Stimulated activated CD4-positive, alpha-beta T cell treated with anti-CD3 and anti-CD28 coated beads, Interleukin-4, amount 100 ng/mL, for 48 hours (primary cell): ENCODE measurements at places on chromosomes 1 and 21.

- no peak for DNase-seq
Measured at GRCh38 chr21:16215663-16216183, 485.9 kb downstream of the USP25 start.

- no peak for DNase-seq
Measured at GRCh38 chr1:59788825-59789224, 25.9 kb upstream of the HOOK1 start.

DNA sequence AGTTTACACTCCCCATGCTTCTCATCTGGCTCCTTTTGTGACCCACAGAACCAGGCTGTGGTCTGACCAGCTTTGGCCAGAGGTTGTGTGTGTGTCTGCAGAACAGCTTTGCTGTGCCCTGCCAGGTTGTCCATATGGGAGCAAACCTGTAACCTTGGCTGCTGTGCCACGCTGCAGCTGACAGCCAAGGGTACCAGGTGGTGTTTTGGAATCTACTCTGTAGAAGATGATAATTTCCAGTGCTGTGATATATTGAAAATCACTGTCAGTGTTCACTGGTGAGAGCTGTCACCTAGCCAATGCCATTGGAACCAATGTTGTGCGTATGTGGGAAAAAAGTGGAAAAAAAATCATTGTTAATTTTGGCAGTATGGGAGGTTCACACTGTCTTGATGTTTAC is 18.2 kb downstream of the CENPF start:
- no peak for DNase-seq

DNA sequence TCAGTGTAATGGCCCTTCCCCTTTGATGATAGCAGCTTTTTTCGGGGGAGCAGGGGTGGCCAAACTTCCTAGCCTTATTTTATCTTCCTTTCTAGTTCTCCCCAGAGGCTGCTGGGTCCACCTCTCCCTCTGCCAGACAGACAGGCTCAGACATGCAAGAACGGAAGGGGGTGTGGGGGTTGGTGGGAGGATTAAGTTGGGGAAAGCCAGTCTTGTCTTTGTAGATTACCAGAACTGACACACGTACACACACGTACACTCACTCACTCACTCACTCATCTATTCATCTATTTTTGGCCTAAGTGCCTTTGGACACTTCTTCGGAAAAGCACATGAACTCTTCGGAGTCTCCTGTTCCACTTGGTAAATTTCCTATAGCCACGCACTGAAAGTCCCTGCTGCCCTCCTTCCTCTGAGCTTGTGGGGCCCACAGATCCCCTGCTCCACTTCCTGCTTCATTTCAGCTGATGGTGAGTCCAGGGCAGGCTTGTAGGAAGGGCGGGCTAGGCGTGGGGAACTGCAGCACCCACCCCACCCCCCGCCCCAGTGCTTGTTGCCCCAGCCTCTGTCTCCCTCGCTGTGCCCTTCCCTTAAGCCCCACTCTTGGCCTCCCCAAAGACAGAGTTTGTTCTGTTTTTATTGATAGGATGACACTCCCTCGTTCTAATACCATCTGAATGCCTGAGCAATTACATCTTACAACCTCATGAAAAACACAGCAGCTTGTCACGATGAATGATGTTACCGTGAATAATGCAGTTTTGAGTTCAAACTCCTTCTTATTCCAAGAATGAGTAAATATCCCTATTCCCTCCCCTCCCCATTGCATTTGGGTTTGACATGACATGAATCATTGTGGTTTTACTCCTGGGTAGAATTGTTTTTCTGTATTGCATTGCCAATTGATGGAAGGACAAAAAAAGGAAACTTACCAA is 60.7 kb upstream of the ATP5PO start:
- DNase-seq = peak; percentile 62

DNA sequence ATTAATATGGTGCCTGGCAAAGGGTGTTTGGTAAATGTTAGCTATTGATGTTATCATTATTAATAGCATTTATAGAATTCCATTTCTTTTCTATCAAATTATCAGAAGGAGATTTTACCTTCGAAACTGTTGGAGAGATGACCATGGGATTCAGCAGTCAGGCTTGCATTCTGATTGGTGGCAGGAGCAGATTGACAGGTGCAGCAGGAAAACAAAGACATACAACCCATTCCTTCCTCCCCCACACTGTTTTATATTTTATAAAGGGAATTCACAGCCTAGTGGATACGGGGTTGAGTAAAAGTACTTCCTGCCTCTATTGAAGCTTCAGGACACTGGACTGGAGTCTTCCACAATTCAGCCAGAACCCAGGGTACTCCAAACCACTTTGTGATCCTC is 55.1 kb upstream of the SYT14 start:
- no peak for DNase-seq

DNA sequence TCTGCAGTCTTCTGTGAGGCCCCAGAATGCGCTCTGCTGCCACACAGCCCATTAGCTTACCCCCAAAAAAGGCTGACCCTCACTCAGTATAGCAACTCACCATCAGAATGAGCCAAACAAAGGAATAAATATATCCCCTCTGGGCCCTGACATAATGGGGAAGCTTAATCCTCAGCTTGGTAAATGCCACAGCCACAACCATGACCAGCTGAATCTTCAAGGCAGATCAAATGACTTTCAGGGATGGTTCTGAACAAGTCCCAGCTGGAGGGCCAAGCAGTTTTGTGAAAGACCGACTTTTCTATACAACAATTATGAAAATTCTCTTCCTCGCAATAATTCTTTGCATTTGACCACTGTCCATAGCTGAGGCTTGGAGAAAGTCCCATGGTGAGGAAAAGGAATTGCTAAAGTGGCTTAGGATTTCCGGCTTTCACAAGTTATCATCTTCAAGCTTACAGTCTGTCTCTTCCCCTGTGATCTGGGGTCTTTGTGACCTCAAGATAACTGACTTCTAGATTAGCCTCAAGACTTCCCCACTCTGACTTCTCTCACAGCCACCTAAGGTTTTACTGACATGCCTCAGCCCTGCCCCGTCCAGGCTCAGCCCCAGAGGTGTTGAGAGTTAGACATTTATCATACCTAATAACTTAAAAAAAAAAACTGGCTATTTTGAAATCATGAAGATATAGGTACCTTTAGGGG is 47.8 kb upstream of the PBX1 start:
- no peak for DNase-seq

DNA sequence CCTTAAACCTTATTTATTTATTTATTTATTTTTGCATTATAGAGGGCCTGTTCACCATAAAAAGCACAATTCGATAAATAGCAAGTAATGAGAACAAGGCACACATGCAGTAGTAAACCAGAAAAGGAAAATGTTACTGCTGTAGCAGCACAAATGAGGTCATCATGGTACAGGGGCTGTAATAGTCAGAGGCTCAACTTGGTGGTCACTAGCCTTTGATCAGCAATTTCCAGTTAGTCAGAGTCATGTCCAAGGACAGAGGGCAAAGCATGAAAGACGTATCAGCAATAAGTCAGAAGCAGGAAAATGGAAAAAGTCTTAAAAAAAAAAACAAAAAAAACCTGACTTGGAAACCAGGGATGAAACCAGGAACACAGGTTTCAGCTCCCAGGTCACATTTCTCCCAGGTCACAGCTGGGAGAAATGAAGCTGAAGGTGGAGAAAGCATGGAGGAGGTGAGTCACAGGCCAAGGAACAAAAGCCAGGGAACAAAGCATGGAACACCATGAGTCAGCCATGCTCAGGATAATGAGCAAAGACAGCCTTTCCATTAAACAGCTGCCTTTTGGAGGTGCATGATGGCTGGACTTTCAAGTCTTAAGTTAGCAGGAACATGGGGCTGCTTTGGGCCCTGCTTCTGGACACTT is 556.3 kb downstream of the LTN1 start:
- no peak for DNase-seq

DNA sequence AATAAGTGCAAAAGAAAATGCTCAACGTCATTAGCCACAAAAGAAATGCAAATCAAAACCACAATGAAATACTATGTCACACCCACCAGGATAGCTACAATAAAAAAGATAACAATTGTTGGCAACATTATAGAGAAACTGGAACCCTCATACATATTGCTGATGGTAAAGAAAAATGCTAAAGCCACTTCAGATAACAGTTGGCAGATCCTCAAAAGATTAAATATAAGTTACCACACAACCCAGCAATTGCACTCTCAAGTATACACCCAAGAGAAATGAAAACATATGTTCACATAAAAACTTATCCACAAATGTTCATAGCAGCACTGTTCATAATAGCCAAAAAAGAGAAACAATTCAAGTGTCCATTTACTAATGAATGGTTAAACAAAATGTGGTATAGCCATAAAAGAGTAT is 20.7 kb downstream of the TRIM33 start:
- DNase-seq = no peak

- DNase-seq = no peak
Measured at GRCh38 chr1:241964550-241965282, 7.1 kb downstream of the BECN2 start.

GRCh38 chr1:89978755-89979154 is 16.2 kb upstream of the ZNF326 start:
- DNase-seq = no peak

DNA sequence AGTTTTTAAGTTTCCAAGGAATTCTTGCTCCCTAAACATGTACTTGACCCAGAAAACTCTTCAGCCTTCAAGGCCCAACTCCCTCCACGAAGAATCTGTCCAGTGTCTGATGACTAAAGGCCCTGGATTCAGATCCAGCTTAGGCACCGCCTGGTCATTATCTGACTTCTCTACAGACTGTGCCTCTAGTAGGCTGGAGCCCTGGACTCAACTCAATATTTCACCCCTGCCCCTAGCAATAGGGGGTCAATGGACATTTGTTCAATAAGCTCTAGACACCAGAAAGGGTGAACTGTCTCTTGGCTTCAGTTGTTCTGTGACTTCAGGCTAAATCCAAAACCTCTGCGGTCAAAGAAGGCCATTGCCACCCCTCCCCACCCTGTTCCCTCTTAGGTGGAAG is 34.5 kb downstream of the NUAK2 start:
- no peak for DNase-seq

GRCh38 chr1:100834777-100835660 is 59.6 kb downstream of the EXTL2 start:
- DNase-seq = no peak

DNA sequence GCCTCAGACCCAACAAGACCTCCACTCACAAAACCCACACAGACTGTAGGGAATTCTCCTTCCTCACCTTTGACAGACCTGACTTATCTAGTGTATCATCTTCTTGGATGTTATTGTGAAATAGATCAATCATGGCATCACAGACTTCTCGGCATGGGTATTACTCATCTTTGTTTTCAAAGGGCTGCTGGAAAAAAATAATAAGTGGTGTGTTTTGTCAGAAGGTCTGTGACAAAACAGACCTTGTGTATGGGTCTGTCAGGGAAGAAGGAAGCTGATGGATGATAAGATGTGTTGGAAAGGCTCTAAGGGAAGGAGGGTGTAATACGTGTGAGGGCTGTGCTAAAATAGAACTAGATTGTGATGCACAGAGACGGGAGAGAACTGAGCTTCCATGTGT is 13.9 kb upstream of the S100A7 start:
- no peak for DNase-seq

- DNase-seq = no peak
Measured at GRCh38 chr1:227215863-227216510, 102.3 kb downstream of the CDC42BPA start.

GRCh38 chr1:36520056-36520455 is 37.3 kb upstream of the CSF3R start:
- no peak for DNase-seq

DNA sequence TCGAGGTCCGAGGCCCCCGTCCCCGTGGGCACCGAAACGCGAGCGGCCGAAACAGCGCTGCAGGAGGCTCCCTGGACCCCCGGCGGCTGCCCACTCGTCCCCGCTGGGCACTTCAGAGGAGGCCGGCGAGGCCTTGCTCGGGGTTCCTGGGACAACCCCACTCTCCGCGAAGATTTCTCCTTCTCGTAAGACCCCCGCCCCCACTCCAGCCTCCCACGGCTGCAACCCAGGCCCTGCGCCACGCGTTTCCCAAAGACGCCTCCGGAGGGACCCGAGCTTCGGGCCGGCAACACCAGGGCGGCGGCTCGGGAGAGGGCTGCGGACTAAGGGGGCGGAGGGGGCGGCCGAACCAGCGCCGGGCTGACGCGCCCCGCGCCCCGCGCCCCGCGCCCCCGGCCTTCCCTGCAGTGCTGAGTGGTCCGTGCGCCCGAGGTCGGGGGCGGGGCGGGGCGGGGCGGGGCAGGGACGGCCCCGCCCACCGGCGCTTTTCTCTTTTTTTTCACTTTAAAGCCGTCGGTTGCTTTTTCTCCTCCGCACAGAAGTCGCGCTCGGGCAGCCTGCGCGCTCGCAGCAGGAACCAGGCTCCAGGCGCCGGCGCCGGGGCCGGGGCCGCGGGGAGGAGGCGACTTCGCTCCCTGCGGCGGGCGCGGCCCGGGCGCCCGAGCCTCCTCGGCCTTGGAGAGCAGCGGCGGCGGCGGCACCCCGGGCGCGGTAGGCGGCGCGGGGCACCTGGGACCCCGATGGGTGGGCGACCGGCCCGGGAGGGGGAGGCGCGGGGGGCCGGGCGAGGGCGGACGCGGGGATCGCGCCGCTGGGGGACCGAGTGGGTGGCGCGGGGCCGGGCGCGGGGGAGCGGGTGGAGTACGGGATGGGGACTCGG is at the start of gene SPSB1:
TSS of gene SPSB1 (plus strand) at position 534 of the 880 bp plus-strand sequence. CDS start 62,998 bp downstream, outside the sequence.
- DNase-seq = peak; percentile 43

DNA sequence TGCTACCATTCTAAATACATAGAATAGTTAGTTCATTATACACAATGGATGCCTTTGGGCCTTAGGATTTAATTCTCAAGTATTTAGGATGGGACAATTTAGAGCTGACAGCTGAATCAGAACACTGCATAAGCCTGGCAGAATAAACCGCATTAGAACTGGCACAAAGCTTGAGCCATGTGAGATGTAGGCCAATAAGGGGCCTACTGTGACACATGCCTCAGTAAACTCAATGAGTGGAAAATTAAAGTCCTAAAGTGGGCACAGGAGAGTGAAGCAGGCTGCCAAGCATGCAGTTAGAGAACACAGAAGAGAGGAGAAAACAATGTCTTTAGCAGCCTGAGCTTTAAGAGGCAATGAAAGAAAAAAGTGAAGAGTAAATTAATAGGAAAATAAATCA is 24.3 kb downstream of the SCYL3 start:
- no peak for DNase-seq

GRCh38 chr1:15525050-15526020 is 1.3 kb upstream of the DNAJC16 start:
- DNase-seq = peak; percentile 100

DNA sequence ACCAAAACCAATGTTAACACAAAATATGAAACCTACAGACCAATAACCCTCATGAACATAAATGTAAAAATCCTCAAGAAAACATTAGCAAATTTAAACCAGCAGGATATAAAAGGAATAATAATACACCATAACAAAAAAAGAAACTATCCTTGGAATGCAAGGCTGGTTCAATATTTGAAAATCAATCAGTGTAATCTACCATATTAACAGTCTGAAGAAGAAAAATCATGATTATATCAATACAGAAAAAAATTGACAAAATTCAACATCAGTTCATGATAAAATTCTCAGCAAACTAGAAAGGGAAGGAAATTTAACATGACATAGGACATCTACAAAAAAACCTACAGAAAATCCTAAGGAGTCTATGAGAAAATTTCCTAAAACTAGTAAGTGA is 19.8 kb downstream of the PRMT2 start:
- no peak for DNase-seq

GRCh38 chr21:46214478-46215340 is 13.9 kb downstream of the LSS start:
- no peak for DNase-seq

- no peak for DNase-seq
Measured at GRCh38 chr1:84700070-84700469, 9.8 kb upstream of the SSX2IP start.

GRCh38 chr1:71717186-71717585 is 565.2 kb downstream of the NEGR1 start:
- no peak for DNase-seq

GRCh38 chr1:48556186-48556850 is 84.3 kb upstream of the SPATA6 start:
- DNase-seq = no peak
